ENCODE measurements at places on chromosomes 7 and 10.

- no peak for DNase-seq
Measured at GRCh38 chr7:46576950-46577349, 655.9 kb upstream of the IGFBP3 start.

- DNase-seq, result no peak
Measured at GRCh38 chr7:142240546-142240945, 17.3 kb downstream of the PRSS58 start.

- no peak for DNase-seq
Measured at GRCh38 chr7:29345590-29345989, 151.0 kb downstream of the CHN2 start.

DNA sequence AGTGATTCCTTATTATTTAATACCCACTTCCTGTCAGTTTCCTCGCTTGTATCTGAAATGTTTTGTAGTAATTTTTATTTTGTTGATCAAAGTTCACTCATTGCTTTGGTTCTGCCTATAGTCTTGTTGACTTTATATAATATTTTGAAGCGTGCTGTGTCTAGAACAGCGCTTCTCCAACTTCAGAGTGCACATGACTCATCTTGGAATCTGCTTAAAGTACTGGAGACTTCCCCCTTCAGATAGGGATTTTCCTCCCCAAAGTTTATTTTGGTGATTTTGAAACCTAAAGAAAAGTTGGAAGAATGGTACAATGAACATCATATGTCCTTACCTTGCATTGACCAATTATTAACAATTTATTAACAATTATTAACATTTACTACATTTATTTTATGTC, 5.8 kb downstream of the COMTD1 start:
- no peak for DNase-seq

GRCh38 chr7:105149827-105150226, 135.8 kb downstream of the KMT2E start:
- no peak for DNase-seq

GRCh38 chr7:67807826-67808225, 811.2 kb downstream of the TYW1 start:
- DNase-seq, result no peak

DNA sequence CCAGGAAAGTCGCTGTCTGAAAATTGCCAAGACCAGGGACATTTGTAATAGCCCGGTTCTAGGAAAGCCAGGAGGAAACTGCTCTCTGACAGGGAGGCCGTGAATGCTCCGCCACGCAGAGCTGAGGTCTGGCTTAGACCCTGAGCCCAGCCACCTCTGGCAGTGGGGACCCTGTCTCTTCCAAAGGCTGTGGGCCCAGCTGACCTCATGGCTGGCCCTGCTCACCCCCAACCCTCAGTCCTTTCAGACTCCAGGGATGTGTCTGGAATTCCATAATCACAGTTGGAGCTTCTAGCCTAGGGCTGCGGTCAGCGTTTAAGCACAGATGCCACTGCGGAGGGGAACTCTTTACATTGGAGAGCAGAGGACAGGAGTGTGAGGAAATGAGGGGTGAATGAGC, 6.6 kb upstream of the VIPR2 start:
- DNase-seq, result no peak

- DNase-seq, result no peak
Measured at GRCh38 chr7:24024276-24025068, 259.5 kb upstream of the NPY start.

- no peak for DNase-seq
Measured at GRCh38 chr7:93957767-93958166, 36.2 kb downstream of the GNG11 start.
